ENCODE measurements at places on chromosomes 12 and 14. TPM values are rescaled to one million over a fixed set of nuclear protein-coding genes. Genes with fewer than 3 reads are reported as not detected.

DACT1 gene
- total RNA-seq: 22.6 TPM

WBP11 gene
- 10.6 TPM for total RNA-seq

RNF212B gene
- total RNA-seq: not detected

KRT2 gene
- total RNA-seq: not detected

M6PR gene
- 338 TPM for total RNA-seq

FLVCR2 gene
- 2.1 TPM for total RNA-seq

LBHD2 gene
- total RNA-seq: not detected

TSPAN8 gene
- under 0.01 TPM for total RNA-seq

PTPRR gene
- under 0.01 TPM for total RNA-seq

RASSF9 gene
- total RNA-seq: 0.77 TPM

TBX3 gene
- total RNA-seq: 66.4 TPM

PLEKHG7 gene
- total RNA-seq: not detected

CNTN1 gene
- 0.26 TPM for total RNA-seq

ESRRB gene
- not detected for total RNA-seq

ATF7IP gene
- total RNA-seq: 14.1 TPM

ZBTB42 gene
- 2.8 TPM for total RNA-seq
